ENCODE measurements at places on chromosomes 2 and 18.

- no peak for DNase-seq
These were observed 62.1 kb downstream of the HNMT start for GRCh38 chr2:138026111-138027020.

DNA sequence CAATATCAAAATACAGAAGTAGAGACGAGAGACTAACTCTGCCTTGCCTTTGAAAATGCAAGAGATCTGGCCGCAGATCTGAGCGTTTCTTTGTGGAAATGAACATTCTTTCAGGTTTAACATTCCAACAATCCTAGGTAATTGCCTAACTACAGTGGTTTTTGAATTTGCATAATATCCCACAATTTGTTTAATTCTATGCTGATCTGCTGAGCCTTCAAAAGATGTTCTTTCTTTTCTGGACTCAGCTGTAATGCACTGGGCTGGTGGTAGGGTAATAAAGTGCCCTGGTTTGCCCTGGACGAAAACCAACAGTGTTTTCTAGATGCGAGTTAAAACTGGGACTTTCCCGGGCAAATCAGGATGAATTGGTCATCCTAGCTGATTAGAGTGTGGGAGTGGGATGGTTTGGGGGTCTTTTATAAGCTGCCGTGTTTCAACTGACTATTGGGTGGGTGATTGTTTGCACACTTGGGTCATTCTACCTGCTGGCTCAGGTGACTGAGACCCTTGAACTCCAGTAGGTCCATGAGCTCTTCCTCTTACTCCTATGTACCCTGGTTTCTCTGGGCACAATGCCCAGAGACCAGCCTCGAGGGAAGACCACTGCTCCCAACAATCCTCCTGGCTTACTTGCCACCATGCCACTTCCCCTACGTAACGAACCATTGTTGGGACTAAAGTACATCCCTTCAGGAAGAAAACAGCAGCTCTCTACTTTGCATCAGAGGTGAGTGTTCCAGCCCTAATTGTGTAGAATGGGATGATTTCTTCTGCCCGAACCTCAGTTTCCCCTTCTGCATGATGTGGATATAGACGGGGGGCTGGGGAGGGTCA is 3.4 kb upstream of the PAX8 start:
- DNase-seq: no peak

GRCh38 chr2:101623031-101623521 is 74.4 kb upstream of the MAP4K4 start:
- DNase-seq: no peak

DNA sequence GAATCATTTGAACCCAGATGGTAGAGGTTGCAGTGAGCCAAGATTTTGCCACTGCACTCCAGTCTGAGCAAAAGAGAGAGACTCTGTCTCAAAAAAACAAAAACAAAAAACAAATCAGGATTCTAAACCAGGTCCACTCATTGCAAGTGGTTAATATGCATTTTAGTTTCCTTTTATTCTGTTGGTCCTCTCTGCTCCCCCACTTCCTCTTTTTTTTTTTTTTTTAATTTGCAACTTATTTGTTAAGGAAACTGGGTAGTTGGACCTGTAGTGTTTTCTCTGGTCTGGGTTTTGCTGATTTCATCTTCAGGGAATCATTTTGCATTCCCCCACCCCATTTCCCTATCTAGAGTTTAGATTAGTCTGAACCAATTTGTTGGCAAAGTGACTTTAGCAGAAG is 14.0 kb downstream of the FER1L5 start:
- DNase-seq: peak; percentile 14

DNA sequence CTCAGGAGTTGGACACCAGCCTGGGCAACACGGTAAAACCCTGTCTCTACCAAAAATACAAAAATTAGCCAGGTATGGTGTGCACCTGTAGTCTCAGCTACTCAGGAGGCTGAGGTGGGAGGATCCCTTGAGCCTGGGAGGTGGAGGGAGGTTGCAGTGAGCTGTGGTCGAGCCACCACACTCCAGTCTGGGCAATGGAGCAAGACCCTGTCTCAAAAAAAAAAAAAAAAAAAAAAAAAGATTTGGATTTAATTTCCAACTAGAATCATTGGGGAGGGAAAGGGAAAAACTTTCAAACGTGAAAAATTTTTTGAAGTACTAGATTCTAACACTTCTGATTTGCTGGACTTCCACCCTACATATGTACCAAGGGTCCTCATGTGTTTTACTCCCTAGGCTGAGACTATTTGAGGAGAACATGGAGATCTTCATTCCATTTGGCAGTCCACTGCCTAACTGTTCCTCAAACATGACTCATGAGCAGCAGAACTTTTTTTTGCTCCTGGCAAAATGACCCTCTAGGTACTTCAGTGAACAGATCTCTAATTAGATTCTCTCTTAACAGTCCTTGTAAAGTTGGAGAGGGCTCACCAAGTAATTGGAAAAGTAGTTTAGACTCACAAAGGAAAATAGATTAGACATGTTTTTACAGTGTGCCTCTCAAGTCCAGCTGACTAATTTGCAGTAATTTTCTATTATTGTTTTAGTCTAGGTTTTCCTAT is 267.6 kb downstream of the METTL4 start:
- peak; percentile 51 for DNase-seq

GRCh38 chr2:37829202-37829601 is 95.9 kb upstream of the RMDN2 start:
- peak; percentile 80 for DNase-seq

DNA sequence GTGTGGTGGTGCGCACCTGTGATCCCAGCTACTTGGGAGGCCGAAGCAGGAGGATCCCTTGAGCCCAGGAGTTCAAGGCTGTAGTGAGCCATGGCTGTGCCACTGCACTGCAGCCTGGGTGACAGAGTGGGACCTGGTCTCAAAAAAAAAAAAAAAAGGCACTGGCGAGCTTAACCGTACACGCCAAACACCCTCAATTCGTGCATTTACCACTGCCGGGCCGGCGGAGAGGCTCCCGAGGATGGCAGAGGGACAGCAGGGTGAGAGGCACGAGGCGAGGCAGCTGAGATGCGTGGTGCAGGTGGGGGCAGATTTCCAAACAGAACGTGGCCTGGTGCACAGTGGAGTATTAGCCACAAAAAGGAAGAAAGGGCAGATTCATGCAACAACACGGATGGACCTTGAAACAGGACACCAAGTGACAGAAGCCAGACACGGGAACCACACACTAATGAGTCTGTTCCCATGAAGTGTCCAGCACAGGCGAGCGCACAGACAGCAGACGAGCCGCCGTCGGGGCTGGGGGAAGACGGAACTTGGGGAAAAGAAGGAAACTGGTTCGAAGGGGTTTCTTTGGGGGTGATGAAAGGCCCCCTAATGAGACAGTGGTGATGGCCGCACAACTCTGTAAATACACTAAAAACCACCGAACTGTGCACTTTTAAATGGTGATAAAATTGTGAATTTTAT is 27.4 kb downstream of the SLC66A2 start:
- DNase-seq: no peak

Data from epithelial cell of esophagus (primary cell).